Right forelimb (tissue), 1 donor: ENCODE measurements at places on chromosomes 6 and 20.

- DNase-seq, result no peak
These were observed 87.4 kb downstream of the KIF13A start for GRCh38 chr6:17900011-17900410.

DNA sequence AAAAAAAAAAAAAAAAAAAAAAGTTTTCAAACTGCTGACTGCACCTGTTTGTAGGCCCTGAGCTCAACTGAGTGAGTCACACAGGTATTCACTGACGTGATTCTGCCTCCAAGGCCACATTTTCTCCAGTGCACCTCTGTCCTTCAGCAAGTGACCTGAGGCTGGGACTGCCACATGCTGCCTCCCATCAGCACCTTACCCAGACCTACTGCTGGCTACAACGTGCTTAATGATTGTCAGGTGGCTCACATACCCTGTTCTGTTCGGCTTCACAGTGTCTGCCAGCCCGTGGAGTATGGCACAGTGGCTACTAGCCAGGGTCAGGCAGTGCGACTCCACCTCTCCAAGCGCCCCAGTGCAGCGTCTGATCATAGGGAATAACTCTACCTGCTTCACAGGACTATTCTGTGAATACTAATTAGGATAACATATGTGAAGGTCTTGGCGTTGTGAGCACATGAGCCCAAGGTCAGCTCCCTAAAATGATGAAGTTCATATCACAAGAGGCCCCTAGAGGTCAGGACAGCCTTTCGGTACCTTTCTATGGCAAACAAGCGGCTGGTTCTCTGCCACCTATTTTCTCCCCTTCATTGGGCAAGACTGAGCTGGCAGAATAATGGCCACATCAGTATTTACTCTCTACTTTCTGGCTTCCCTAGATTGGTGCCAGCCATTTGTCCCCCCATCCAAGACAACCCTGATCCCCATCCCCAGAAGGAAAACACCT, 28.1 kb downstream of the RIPOR3 start:
- DNase-seq, result no peak

GRCh38 chr20:34951652-34952051, 4.0 kb downstream of the GSS start:
- no peak for DNase-seq

DNA sequence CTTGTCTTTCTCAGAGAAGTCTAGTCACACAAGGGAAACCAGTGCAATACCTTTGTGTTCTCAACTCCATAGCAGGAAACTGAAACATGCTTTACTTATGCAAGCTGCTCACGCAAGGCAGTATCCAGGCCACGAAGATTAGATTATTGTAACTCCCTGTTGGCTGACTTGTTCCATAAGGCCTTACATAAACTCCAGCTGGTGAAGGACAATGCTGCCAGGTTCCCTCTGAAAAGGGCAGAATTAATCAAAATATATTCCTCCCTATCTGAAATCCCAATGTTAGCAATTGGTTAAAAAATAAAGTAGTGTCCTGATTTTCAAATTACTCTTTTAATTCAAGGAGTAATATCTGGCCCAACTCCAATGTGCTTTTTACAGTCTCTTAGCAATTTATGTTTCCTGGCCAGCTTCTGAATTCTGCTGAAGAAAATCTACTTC, 966.6 kb downstream of the HACE1 start:
- no peak for DNase-seq

GRCh38 chr20:62286493-62287064, 16.2 kb upstream of the ADRM1 start:
- no peak for DNase-seq

DNA sequence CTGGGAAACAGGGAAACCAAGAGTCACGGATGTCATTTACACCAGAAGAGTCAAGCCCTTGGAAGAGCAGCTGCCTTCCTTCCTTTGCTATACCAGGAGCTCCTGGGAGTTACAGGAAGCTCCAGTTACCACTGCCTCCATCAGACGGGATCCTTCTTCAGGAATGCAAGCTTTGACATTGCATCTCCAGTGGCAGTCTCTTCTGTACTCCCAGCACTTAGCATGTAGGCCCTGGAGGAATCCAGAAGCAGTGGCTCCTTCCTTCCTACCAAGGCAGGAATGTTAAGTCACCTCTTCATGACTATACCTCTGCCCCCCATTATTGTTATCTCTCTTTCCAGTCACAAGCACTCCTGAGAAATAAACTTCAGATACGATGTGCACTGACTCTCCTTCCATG, 836.0 kb downstream of the MAFB start:
- no peak for DNase-seq

DNA sequence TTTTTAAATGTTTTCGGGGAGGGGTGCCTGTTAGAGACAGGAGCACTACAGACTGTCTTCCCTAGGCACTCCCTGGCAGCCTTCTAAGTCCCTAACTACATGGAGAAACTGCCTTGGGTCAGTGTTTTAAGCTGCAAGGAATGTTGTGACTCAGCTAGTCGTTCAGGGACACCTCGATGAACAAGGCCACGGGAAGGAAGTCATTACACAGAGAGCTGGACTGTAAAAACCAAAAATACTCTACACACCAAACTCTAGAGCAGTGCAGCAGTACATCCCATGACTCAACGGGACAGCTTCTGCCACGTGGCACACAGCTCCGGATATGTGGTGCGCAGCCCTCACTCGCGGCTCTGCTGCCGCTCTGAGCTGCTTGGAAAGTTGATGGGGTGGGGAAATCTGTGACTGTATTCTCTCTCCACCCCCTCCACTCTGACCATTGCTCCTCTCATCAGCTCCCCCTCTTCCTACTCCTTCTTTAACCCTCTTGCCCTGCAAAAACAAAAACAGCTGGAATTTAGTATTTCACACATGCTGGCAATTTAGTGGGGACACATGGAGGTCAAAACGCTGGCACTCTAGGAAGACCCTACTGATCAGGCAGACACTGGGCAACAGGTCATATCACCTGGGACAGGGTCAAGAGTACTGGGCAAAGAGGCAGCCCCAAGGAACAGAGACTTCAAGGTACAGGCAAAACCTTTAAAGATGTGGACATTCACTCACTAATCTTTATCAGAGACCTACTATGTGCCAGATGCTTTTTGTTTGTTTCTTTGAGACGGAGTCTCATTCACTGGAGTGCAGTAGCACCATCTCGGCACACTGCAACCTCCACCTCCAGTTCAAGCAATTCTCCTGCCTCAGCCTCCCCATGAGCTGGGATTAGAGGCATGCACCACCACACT, 10.9 kb upstream of the LPIN3 start:
- peak; percentile 70 for DNase-seq

DNA sequence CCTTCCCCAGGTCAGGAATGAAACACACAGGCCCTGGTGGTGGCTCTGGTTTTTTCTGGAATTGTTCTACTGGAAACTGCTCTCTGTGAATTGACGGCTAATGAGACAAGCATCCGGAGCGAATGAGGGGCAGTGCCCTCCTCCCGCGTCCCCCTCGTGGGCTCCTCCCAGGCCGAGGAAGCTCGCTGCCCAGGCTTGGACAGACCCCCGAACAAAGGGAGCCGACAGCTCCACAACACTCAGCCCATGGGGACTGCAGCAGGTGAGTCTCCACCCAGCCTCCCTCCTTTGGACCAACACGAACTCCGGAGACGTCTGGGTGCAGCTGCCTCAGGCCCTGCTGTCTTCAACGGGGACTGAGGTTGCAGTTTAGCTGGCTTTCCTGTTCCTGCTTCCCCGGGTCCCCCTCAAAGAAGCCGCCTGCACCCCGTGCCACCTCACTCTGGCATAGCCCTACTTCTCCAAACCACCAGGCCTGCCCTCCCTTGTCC, 31.3 kb upstream of the AFDN start:
- DNase-seq, result no peak

DNA sequence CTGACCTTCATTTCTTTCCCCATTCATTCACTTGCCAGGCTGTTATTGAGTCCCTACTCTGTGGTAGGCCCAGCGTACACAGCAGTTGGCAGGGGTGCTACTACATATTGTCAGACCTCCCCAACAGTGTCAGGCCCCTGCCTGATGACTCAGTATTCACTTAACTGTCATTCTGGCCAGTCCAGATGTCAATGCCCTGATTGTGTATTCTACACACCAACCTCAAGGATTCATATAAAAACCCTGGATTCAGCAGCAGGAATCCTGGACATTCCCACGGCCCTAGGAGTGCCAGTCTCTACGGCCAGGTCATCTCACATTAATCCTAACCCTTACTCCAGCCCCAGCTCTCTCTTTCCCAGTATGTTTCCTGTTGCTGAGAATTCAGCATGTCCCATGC, 151.5 kb downstream of the TASP1 start:
- no peak for DNase-seq

GRCh38 chr6:21555197-21555596, 38.4 kb upstream of the SOX4 start:
- DNase-seq, result no peak

DNA sequence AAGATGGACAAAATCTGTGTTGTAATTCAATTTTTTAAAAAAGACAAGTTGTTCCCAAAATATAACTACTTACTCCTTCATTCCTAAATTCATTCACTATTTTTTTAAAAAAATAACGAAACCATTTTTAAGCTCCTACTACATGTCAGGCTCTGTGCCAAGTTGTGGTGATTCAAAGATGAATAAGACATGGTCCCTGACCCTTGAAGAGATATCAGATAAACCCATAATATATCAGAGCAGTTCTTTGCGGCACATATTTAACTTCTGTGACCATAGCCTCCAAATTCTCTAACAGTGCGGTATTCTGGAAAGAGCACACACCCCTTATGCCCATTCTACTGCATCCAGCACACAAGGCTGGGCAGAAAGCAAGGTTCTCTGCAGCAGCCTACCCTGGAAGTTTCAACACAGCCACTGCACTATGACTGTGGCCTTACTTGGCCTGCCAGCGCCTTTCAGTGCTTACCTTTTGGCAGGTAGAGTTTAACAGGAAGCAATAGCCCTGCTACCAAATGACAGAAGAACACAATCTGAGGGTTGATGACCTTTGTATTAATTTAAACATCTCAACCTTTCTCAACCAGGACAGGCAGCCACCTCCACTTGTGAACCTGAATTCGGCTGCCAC, 406.5 kb downstream of the BTBD9 start:
- no peak for DNase-seq

- DNase-seq, result no peak
These were observed 360.3 kb upstream of the PTCHD4 start for GRCh38 chr6:48471326-48471725.

- no peak for DNase-seq
These were observed 22.3 kb downstream of the ACTR5 start for GRCh38 chr20:38770546-38770945.

DNA sequence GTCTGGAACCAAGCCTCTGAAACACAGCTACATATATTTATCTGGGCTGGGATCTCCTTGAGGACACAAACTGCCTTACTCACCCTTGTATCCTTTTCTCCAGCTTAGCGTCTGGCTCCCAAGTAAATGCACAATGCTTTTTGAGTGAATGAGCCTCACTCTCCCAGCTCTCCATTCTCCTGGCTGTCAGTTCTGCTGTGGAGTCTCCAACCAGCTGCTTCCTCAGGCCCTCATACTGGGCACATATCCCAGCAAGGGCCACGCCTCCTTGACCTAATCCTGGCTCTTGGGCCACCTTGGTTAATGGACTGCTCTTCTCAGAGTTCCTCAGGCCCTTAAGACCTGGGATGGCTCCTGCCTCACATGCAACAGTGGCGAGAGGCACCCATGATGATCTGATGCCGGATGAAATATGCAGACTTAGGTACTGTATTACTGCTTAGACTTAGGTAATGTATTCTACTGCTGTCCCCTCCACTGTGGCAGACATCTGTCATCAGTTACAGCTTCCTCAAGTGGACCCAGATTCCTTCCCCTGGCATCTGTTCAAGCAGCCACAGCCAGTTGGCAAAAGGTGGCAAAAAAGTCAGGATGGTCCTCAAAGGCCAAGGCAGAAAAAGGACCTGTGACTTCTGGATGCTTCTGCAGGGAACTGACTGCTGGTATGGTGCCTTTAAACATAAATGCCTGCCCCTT, 16.5 kb downstream of the SNHG17 start:
- no peak for DNase-seq

- peak; percentile 81 for DNase-seq
These were observed 12.2 kb upstream of the KCNK15 start for GRCh38 chr20:44733341-44734069.

- DNase-seq, result no peak
These were observed 265.5 kb upstream of the EXOC2 start for GRCh38 chr6:958488-958887.

- DNase-seq, result no peak
These were observed 5.6 kb downstream of the PLAGL2 start for GRCh38 chr20:32201977-32202363.

DNA sequence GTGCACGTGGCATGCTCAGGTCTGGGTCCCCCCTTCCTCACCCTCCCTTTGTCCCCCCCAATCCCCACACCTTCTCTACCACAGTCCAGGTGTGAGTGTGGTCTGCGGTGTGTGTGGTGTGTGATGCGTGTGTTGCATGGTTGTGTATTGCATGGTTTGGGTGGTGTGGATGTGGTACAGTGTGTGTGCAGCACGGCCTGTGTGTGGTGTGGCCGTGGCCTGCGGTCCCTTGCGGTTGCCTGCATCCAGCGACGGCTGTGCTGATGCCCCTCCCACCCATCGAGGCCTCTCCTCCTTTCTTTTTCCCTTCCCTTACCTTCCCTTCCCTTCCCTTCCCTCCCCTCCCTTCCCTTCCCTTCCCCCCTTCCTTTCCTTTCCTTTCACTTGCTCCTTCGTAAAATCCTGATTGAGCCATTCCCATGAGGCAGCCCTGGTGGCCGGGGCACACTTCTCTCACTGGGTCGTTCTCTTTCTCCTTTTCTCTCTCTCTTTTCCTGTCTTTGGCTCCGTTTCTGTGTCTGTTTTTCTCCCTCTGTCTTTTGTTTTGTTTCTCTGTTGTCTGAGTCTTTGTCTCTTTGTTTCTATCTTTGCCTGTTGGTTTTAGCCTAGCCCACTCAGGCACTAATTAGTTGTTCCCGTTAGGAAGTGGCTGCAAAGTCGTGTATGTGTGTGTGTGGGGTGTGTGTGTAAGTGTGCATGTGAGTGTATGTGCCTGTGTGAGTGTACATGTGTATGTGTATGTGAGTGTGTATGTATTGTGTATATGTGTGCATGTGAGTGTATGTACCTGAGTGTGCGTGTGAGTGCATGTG, 65.7 kb downstream of the SRC start:
- no peak for DNase-seq

GRCh38 chr20:19735446-19735845, 22.6 kb upstream of the RIN2 start:
- no peak for DNase-seq

DNA sequence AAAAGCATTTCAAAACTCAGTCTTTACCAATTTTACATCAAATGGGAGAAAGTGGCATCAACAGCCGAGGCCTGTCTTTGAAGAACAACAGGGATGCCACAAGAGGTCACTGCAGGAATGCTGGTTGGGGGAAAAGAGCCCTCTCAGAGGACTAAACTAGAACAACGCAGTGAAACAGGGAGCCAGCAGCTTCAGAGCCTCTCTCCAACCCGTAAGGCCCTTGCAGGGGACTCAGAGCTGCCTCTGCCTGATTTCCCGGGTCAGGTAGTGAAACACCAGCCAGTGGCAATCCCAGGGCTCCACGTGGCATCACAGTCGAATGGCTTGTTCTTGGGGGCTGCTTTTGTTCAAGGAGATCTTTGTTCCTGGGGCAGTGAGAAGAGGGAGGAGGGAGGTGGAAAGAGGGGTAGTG, 55.0 kb upstream of the KCNK16 start:
- peak; percentile 84 for DNase-seq

- DNase-seq, result no peak
These were observed 12.4 kb upstream of the HLA-G start for GRCh38 chr6:29815118-29815750.
